ENCODE measurements at places on chromosomes 5 and 9.

DNA sequence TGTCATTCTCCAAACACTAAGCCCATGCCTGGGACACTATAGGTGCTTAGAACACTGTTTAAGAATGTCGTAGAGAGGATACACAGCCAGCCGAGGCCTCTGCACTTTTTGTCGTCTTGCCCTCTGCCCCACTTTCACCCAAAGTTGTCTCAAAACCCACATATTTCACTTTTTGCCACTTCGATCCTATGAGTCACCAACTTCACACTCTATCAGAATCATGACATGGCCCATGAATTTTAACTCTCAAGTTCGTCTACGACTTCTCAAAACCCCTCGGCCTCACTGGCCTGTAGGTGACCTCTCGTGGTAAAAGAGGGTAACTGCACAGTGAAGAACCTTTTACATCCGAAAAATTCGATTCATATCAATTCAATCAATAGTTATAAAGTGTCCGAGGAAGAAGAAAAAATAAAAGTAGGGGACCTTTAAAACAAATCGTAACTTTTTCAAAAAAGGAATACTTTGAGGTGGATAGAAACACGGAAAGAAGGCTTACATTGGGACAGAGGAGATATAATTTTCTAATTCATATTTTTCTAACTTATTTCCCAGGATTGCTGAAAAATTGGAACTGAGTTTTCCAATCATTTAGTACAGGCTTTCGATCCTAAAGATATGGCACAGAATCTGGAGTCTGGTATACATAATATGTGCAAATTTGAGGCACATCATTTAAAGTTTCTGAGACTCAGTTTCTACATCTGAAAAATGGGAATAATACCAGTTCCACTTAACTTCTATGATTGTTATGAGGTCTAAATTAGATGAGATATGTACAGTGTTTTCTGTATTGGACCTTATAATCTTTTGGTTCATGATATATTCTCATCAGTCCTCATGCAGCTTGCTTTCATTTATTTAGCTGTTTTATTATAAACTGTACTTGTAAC is 122.6 kb downstream of the APBA1 start:
- DNase-seq: peak; percentile 69

GRCh38 chr5:14452685-14453454 is 128.7 kb upstream of the OTULINL start:
- DNase-seq: peak; percentile 54

DNA sequence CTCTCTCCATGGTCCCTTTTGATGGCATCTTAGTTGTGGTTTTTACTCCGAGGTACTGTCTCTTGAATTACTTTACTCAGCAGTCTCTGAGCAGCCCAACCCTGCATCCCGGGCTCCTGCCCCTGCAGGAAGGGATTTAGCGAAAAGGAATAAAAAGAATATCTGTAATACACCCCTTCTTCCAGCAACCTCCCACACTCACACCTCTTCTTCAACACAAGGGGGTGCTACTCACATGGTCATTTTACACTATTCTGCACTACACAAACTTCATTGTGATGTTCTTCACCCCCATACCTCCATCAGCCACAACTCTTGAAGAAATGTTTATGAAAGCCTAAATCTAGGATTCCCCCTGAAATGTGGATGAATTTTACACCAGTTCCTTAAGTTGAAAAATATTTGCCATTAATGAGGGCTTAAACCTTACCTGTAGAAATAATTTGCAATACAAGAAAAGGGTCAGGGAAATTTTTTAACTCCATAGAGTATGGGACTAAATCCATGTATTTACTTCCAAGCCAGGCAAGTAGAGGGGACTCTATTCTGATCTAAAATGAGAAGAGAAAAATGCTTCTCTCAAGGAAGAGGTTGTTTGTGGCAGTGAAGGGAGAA is 26.0 kb downstream of the TPD52L3 start:
- peak; percentile 81 for DNase-seq

GRCh38 chr5:54302267-54302687 is 8.1 kb downstream of the ARL15 start:
- DNase-seq: peak; percentile 27

- DNase-seq: no peak
Observed at GRCh38 chr9:81560851-81561732, 128.3 kb downstream of the TLE1 start.

- no peak for DNase-seq
Observed at GRCh38 chr9:89886281-89886700, 281.5 kb downstream of the GADD45G start.

- DNase-seq: peak; percentile 95
Observed at GRCh38 chr5:59036274-59036961, 453.5 kb downstream of the RAB3C start.

- DNase-seq: peak; percentile 96
Observed at GRCh38 chr9:129258124-129258822, 80.2 kb upstream of the IER5L start.

- DNase-seq: no peak
Observed at GRCh38 chr5:14256026-14256690, 113.0 kb downstream of the TRIO start.

- no peak for DNase-seq
Observed at GRCh38 chr9:38243993-38244392, 148.5 kb upstream of the ALDH1B1 start.

DNA sequence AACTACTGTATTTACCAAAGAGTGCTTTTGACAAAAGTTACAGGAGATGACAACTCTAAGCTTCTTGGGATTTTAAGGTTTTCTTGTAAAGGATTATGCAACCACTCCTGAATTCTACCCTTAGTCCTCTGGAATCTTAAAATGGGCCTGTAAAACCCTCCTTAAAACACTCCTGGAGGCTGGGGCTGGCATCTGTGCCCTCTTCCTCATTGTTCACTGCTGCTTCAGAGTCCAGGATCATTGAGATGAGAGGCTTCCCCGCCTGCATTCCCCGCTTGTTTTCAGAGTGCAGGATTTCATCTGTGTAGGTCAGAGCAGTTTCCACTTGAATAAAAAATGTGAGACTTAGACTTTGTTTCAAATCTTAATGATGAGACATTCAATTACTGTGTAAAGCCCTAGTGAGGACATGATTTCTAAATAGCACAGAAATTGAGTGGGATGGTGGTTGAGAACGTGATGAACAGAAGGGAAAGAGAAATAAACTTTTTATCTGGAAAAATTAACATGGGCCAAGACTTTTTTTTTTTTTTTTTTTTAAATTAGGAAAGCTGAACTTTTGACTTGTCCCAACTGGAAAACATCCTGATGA is 40.4 kb downstream of the PCSK5 start:
- peak; percentile 4 for DNase-seq

GRCh38 chr5:176658007-176658599 is 10.8 kb downstream of the TSPAN17 start:
- peak; percentile 84 for DNase-seq

DNA sequence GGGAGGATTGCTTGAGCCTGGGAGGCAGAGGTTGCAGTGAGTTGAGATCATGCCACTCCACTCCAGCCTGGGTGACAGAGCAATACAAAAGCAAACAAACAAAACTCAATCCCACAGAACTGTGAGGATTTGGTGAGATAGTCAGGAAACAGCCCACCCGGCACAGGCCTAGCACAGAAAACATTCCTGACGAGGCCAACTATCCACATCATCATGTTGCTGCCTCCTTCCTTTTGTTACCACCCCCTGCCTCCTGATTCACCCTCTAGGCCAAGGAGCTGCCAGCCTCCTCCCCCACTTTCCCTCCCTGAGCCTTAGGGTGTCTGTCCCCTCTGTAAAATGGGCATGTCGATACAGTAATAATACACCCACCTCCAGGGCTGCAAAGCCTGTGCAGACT is 39.0 kb downstream of the STK10 start:
- DNase-seq: peak; percentile 84

DNA sequence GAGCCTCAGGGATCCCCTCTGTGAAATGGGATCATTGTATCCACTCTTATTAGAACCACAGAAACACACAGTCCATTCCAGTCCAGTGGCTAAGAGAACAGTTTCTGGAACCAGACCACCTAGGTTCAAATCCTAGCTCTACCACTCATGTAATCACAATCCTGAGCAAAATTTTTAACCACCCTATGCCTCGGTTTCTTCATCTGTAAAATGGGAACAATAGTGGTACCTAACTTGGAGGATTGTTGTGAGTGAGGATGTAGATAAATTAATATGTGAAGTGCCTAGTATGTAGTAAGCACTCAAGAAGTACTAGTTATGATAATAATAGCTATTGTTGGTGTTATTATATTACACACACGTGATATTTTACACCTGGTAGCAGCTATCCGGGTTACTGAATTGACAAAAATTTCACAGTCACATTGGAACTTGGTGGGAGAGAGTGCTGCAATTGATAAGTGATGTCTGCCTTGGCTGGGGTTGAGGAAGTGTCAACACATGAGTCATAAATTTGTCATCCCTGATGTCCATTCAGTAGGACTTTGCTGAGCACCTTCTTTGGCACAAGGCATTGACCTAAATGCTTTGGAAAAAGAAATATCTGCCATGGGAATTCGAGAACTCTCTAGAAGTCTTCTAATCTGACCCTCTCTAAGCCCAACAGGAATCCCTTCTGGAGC is 68.4 kb downstream of the COL27A1 start:
- peak; percentile 80 for DNase-seq

DNA sequence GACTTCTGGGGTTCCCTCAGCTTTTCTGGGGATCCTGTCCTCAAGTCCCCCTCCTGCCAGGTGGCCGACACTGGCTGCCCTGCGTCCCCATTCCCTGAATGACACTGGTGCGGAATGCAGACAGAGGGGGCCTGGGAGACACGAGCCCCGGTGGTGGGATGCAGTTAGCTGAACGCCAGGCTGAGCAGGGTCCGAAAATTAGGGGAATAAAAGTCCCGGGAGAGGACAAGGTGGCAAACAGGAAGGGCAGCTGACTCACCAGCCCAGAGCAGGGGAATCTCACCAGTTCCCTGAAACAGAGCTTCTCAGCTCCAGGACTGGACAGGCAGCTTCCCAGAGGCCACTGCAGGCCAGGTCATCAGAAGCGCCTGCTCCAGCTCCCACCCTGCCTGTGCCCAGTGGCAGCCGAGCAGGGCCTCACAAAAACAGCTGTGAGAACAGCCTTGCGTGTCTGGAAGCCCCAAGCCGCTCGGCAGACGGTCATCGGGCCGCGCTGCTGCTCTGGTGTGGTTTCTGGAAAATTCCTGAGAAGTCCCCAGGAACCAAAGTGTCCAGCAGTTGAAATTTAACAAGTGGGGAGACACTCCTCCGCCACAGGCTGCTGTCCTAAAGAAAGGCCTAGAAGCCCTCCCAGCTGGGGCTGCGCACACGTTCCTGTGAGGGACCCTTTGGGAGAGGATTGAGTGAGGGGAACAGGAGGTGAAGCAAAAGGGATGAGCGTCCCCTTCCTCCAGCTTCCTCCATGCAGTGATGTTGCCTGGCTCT is 47.6 kb upstream of the EXOC3 start:
- DNase-seq: peak; percentile 95

GRCh38 chr5:154513669-154514084 is 35.6 kb upstream of the HAND1 start:
- DNase-seq: peak; percentile 47

DNA sequence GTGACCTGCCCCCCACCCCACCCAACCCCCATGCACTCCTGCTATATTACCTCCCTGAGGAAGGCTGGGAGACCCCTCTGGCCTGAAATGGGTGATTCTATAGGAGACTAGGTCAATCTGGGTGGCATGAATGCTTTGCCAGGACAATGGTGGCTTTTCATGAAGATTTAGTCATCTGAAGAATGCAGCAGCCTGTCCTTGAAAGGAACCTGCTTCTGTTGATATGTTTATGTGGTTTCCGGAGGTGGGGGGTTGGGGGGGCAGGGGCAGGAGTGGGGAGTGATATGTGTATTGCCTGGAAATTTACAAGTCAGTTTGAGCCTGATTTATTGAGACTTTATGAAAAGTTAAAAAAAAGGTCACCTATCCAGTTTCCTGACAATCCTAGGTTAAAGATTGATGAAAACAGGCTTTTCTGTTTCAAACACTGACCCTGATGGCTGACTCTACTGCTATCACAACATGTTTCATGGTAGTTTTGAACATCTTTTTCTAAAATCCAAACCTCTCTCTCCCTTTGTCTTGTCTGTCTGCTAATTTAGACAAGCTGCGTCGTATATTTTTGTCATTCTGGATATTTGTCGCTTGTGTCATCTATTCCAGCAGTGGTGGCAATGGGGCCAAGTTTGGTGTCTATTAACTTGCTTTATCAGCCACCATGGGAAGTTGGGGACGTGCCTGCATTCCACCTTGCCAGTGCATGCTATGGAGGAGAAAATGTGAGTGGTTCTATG is 153.7 kb upstream of the EGFLAM start:
- no peak for DNase-seq

GRCh38 chr5:172678902-172679301 is 37.8 kb downstream of the NEURL1B start:
- DNase-seq: no peak

- peak; percentile 89 for DNase-seq
Observed at GRCh38 chr9:110432253-110432652, 94.6 kb upstream of the TXNDC8 start.

- DNase-seq: no peak
Observed at GRCh38 chr5:57903458-57903857, 420.8 kb upstream of the ACTBL2 start.

DNA sequence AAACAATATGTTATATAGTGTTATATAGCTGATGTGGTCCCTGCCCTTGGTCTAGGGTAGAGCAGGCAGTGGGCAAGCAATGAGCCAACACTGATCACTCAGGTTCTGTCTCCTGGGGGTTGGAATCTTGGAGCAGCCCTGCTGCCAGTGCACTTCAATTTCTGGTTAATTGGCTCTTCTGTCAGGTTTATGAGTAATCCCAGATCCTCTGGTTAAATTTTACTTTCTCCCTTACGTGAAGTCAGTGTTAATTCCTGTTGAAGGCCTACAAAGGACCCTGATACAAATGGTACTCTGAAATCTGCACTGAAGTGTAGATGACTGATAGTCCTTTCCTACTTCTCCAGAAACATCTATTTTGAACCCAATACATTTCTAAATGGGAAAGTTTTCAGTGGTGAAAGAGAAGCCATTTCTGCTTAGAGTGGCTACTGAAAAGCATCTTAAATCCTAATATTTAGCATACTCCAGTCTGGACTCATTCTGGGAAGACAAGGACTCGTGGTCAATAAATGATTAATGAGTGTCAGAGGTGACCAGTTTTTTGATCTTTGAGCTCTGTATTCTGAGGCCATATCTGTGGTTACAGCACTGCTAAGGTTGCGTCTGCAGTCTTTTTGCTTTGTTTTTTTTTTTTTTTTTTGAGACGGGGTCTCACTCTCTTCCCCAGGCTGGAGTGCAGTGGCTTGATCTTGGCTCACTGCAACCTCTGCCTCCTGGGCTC is 442.4 kb downstream of the KIF4B start:
- no peak for DNase-seq

DNA sequence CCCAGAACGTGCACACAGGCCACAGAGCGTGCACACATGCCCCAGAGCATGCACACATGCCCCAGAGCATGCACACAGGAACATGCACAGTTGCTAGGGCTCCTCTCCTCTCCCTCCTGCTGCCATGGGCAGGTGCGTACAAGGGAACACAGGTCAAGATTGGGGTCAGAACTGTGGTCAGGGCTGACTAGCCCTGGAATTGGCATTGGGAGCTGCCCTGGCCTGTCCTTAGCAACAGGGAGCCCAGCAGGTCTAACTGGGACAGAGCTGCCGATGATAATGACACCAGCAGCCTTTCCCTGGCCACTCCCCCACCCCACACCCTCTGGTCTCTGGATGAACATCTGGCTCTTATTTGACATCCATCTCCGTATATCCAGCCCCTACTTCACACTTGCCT is 8.0 kb downstream of the PCDH1 start:
- no peak for DNase-seq

- no peak for DNase-seq
Observed at GRCh38 chr9:136534366-136534765, 11.5 kb downstream of the NOTCH1 start.
